Activated CD8-positive, alpha-beta memory T cell treated with anti-CD3 and anti-CD28 coated beads for 1 hour (primary cell): ENCODE measurements at places on chromosomes 7 and 10.

- no peak for DNase-seq
Measured at GRCh38 chr7:75559355-75559975, 67.3 kb downstream of the SPDYE5 start.

DNA sequence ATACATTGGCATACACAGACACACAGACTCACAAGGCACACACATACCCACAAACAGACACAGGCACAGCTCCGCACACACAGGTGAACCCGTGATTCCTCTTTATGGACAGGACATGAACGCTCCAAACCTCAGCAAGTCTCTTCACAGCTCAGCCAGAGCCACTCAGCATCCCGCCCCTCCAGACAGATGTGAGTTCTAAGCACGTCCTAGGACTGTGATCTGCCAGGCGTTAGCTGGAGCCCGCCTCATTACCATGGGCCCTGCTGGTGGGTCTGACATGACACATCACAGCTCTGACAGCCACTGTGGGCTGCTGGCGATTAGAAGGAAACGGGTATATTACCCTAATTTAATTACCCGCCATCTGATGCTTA is 176.7 kb upstream of the PPP2R2D start:
- no peak for DNase-seq

GRCh38 chr10:103044942-103045489 is 126.9 kb downstream of the CNNM2 start:
- DNase-seq, result no peak

DNA sequence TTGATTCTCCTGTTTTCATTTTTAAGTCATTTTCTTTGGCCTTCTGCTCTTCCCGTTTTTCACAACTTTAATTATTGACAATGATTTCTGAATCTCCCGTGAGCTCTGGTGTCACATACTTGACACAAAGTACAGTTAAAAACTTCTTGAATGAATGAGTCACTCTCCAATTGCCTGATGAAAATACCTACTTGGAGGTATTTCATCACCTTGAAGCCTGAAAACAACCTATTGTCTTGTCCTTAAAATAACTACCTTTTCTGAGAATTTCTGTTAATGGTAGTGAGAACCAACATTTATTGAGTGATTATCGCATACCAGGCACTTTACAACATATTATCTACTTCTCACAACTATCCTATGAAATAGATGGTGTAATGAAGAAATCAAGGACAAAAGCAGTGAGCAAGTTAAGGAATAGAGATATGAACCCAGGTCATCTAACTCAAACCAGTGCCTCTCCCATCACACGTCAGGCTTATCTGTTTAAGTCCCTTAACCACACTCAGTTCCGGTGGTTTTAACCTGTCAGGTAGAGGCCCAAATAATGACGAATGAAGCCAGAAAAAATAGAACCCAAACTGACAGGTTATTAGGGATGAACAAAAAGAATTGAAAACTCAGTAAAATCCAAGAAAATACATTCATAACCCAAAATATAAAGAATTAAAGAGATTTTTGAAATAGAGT is 11.6 kb downstream of the BET1 start:
- DNase-seq, result no peak

DNA sequence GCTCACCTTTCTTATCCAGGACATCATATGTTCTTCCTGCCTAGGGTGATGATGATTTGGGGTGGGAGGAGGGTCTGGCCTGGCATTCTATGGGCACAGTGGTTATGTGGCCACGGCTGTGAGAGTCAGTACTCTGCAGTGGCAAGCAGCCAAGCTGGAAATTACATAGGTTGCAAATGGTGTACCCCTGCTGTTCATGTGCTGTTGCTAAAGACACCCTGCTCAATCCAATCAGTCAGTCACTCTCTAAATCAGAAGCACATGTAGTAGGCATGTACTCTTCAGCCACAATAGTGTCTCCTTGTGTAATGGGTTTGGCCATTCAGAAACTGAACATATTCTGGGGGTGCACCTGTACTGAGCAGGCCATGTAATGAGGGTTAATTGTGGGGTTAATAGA is 449.1 kb upstream of the ANKRD30A start:
- no peak for DNase-seq

GRCh38 chr10:50605951-50606270 is 17.8 kb downstream of the SGMS1 start:
- DNase-seq, result no peak

GRCh38 chr7:698515-699475 is 27.7 kb upstream of the DNAAF5 start:
- DNase-seq, result no peak

DNA sequence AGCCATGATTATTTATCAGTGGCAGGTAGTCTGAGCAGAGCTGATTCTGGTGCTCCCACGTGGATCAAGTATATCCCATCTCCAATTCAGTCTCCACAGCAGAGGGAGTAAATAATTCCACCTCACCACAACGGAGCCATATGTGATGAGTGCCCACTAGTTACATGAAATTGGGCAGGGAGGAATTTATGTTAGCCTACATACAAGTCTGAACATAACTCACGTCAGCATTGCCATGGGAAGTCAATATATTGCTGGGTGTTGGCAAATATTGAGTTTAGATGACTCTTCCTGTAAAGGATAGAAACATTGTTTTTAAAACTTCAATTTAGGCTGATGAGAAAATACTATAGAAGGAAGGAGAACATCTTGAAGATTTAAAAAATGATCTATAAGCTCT is 269.0 kb upstream of the BMPER start:
- DNase-seq, result no peak

GRCh38 chr7:126065766-126066165 is 1136.1 kb upstream of the POT1 start:
- DNase-seq, result no peak

DNA sequence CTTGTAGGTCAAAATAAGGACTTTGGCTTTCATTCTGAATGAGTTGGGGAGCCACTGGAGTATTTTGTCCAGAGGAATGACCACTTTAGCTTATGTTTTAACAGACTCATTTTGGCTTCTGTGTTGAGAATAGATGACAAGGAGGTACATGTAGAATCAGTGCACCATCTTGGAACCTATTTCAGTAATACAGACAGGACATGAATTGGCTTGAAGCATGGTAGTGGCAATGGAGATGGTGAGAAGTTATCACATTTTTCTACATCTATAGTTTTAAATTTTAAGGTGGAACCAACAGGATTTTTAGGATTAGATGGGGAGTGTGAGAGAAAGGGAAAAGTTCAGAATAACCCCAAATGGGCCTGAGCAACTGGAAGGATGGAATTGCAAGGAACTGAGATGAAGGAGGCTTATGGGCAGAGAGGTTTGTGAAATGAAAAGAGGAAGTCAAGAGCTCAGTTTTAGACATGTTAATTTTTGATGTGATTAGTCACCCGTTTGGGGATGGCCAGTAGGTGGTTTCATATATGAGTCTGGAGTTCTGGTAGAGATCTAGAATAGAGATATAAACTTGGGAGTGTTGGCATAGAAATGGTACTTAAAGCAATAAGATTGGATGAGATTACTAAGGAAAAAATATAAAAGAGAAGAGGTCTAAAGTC is 89.2 kb upstream of the JAZF1 start:
- no peak for DNase-seq

DNA sequence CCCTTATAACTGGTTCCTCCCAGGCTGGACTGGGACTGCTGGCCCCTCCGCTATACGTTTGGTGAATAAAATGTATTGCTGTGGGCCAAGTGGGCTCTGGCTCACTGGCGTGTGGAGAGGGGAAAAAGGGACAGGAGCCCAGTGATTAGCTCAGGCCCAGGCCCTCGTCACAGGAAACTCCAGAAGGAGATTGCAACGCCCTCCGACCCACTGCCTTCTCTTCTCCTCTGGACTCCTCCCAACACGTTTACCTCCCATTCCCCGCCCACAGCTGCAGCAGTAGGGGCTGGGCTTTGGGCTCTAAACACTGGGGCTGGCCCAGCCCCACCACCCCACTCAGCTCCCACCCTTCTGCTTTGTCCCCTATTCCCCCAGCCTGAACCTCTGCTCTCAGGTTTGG is 173.9 kb downstream of the NEURL1 start:
- DNase-seq, result no peak

DNA sequence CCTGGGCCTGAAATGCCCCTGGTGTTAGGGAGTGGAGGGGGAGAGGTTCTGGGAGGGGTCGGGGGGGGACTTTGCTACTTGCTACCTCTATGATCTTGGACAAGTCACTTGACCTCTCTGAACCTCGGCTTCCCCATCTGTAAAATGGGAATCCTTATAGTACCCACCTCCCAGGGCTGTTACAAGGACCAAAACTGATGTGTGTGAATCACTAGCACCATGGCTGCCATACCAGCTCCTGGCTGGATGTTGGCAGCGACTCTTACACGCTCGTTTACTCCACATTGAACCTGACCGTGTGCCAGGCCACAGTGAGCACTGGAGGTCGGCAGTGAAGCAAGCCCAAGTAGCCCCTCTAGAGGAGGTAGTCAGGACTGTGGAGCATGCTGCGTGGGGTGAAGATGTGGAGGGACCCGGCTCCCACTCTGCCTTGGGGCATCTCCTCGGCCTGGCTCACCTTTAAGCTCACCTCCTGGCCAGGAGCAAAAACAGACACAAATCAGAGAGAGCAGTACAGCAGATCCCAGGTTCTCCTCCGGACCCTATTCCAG is 28.9 kb downstream of the PPIF start:
- no peak for DNase-seq

- no peak for DNase-seq
Measured at GRCh38 chr7:142231716-142232115, 26.1 kb downstream of the PRSS58 start.

GRCh38 chr10:1882180-1882579 is 144.9 kb upstream of the ADARB2 start:
- DNase-seq, result no peak
